ENCODE measurements at places on chromosomes 6 and 20.

DNA sequence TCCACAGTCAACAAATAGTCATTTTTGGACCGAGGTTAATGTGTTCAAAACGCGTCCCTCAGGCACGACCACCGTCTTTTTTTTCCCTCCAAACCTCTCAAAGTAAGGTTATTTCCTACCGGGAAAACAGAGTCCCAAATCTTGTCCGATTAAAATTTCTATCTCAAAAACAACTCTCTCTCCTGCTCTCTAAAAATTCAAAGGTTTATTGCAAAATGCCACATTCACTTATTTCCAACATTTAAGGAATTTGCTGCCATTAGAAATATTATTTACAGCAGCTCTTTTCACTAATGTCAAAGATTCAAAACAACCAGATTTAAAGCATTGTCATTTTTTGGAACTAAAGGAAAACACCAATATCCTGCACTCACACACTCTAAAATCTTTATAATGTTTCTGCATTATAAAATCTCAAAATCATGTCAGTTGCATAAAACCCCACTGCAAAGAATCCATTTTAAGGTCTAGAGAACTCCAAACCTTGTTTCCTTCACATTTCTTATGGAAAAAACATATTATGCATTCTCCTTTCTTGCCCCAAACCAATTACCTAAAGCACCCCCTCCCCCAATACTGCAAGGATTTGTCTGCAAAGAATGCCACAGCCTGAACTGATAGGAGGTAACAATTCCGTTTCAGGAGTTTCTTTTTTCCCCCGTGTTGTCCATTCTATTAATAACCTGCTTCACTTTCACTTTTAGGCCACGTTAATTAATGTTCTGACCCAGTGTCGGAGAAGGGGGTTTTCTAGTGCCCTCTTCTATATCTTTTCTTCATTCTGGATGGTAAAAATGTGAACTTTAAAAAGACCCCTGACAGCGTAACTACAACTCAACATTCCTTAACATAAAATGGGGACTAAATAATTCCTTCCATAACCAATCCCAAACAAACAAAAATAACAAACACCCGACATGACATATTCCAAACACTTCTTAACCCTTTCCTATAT lies 1.4 kb downstream of the NRN1 start:
- DNase-seq: no peak

DNA sequence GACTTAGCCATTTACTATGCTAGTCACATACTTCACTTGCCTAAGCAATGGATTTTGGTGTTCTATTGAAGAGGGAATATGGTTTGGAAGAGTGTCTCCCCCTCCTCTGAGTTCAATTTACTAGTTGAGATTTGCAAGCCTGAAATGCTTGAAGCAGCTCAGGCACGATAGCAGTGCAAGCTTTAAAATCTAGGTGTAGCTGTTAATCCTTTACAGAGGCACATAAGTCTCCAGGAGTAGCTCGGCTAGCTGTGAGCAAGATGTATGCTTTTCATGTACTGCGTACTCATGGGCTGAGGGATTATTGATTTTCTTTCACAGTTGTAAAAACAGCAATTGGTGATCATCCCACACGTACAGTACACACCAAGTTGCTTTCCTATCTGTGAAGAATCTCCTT lies 726 bp downstream of the FLRT3 start:
- no peak for DNase-seq

DNA sequence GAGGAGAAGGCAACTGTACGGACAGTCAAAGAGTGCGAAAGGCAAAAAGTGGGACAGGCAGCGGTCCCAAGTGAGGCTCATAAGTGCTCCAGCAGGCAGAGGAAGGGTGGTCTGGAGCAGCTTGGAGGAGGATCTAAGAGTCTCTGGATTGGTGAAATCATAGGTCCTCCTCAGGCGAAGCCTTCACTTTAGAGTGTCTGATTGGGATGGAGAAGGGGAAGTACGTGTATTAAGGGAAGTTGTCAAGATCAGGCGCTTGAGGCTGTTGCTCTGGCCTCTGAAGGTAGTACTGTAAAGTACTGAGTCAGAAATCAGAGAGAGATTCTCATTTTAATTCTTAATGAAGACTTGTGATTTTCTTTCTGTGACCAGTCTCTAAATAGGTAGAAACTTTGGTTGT lies 185.6 kb downstream of the KIF16B start:
- no peak for DNase-seq

GRCh38 chr20:36700438-36700837 lies 45.5 kb downstream of the NDRG3 start:
- DNase-seq: no peak

- no peak for DNase-seq
Observed at GRCh38 chr6:70686548-70687133, 19.0 kb downstream of the SMAP1 start.

GRCh38 chr6:35569011-35569461 lies 56.3 kb upstream of the TULP1 start:
- peak; percentile 14 for DNase-seq

DNA sequence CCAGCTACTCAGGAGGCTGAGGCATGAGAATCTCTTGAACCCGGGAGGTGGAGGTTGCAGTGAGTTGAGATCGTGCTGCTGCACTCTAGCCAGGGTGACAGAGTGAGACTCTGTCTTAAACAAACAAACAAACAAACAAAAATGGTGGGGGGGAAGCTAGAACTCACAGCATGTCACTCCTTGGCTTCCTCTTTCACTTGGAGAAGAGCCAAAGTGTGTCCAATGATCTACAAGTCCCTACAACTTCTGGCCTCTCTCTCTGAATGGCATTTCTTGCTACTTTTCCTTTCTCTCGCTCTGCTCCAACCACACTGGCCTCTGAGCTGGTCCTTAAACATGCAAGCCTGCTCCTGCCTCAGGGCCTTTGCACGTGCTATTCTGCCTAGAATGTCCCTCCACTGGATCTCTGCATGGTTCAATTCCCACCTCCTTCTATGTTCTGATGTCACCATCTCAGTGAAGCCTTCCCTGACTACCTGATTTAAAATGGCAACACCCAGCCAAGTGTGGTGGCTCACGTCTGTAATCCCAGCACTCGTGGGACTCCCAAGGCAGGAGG lies 8.1 kb downstream of the TLDC2 start:
- no peak for DNase-seq

DNA sequence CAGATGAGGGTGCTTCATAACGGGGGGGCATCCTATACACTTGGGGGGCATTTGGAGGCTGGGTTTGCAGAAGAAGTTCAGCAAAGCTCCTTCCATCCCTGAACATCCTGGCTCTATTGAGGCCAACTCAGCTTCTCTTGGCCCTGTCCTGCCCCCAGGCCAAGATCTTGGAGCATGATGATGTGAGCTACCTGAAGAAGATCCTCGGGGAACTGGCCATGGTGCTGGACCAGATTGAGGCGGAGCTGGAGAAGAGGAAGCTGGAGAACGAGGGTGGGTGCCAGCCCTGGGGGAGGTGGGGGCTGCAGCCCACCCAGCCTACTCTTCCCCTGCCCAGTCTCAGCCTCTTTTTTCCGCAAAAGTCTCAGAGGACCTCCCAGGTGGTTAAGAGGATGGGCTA lies 17.2 kb downstream of the GDAP1L1 start:
- DNase-seq: no peak

DNA sequence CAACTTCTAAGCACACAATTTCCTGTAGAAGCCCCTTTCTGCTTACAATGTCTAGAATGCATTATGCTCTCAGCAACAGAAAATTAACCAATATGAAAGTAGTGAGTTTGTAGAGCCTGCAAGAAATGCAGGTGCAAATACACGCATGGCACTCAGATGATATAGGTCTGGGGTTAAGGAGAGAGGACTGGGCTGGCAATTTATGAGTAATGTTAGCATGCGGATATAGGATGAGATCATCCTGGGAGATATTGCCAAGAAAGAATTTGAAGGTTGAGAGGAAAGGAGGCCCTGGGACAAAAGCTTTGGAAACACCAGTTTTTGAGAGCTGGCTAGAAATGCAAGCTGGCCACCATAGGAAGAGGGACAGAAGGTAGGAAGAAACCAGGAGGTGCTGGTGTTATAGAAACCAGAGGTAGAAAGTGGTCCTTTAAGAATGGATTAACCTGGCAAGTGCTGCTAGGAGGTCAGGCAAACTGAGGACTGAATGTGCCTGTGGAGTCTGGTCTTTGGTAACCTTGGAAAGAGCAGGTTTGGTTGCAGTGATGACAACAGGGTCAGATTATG lies 183.2 kb upstream of the MYLIP start:
- DNase-seq: no peak

DNA sequence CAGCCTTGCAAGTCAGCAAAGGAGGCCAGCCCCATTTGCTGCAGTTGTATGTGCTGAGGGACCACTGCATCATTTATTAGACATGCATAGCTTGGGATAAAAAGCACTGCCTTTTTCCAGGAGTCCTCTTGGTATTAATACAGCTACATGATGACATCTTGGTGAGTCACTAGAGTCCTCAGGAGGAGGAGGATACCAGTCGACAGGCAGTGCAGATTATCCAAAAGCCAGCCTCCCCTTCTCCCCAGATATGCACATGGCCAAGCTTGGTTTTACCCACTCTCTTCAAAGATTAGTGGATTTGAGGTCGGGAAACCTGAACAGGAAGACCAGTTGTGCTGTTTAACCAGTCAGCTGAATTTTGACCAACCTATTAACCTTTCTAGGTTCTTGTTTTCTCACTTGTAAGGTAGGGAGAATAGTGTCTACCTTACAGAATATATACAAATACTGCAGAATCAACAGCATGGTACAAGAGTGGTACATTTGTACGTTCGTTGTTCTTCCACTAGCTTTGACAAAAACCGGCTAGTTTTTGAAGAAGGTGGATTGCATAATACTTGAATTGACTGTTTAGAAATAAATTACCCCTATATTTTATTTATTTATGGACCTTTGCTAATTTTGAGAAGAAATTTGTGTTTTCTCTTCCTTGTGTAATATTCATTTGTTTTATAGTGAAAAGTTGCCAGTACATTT lies 31.9 kb downstream of the VAPB start:
- no peak for DNase-seq

DNA sequence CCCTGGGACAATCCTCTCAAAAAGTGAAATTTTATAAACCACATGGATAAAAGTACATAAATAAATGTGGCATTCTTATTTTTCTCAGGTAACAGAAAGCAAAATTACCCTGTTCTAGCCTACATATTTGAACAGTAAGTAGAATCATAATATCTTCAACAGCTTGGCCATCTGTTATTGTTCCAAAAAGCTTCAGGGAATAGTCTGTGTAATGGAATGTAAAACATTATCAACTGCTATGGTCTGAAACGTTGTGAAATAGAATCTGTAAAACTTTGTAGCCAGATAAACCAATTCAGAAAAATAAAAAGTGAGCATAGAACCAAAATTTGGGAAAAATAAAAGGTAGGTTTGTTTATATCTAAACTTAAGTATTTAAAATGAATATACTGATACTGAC lies 114.7 kb downstream of the THEMIS start:
- no peak for DNase-seq

DNA sequence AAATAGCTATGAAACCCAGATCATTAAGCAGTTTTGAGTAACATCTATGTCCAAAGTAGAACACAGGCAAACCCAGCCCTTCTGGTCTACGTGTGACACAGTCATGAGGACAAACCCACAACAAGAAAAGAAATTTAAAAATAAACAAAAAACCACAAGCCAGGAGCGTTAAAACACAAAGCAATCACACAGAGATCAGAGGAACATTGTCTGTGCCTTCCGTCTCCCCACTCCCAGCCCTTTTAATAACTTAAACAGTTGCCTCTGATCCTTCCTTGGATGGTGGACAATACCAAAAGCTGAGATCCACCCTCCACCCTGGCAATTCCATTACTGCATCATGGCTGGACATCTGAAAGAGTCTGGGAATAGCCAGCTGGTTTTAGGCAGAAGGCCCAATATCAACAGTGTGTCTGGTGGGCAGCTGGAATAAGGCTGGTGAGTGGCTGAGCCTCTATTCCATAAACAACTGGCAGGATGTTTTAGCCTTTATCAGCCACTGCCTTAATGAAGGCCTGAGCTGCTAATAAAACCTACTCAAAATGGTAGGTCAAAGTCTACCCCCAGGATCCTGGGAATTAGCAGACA lies 15.7 kb upstream of the LAMA4 start:
- no peak for DNase-seq

- no peak for DNase-seq
Observed at GRCh38 chr20:16125816-16126215, 447.4 kb downstream of the KIF16B start.

DNA sequence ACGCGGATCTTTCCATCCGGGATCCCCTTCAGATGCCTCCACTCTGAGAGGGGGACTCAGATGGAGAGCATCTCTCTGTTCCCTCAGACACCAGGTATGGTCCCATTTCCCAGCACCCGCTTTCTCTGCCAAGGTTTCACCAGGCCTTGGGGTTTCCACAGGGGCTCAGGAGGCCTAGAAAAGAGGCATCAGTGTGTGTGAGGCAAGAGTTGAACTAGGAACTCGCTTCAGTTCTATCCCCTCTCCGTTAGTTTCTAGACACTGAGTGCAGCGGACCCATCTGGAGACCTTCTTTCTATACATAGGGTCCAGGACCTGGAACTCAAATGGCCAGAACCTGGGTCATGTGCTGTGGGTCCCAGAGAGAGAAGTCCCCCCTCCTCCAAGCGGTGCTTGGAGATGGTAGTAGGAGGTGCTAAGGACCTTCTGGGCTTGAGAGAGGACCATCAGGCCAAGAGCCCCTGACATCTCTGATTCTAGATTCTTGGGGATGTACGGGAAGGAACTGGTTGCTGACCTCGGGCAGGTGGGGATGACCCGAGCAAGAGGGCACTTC lies 2.1 kb downstream of the SLC12A5 start:
- DNase-seq: no peak

Data from activated T-cell treated with anti-CD3 and anti-CD28 coated beads for 1 hour (primary cell).